ENCODE measurements at places on chromosomes 6 and 20.

DNA sequence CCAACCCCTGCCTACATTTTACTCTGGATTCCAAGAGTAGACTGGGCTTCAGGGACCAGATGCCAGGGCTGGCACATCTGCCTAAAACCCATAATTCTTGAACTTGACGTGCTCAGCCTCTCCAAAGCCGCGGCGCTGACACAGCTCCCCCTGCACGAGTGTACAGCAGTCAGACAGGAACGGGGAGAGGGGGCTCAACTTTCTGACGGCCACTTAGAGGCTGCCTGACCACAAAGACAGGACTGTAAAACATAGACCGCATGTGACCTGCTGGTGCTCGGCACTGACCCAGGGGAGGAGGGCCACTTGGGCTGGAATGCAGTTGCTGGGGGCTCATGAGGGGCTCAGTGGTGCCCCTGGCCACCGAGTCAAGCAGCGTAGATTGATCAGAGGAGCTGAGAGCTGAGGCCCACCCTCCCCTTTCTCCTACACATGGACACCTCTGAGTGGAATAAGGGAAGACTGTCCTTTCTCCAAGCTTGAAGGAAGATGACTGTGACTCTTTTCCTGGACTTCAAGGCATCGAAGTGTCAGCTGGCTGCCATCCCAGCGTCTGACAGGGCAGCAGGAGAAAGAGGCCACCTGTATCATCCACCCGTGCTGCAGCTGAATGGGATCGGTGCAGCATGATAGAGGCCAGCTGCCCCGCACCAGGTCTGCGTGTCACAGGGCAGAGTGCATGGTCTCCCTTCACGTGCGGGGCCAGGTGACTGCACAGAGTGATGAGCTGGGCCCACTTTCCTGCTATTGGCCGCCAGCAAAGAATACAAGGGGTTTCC lies 171.3 kb upstream of the AGPAT4 start:
- no peak for DNase-seq

- no peak for DNase-seq
These were observed 25.8 kb downstream of the BCAS4 start for GRCh38 chr20:50820515-50821256.

DNA sequence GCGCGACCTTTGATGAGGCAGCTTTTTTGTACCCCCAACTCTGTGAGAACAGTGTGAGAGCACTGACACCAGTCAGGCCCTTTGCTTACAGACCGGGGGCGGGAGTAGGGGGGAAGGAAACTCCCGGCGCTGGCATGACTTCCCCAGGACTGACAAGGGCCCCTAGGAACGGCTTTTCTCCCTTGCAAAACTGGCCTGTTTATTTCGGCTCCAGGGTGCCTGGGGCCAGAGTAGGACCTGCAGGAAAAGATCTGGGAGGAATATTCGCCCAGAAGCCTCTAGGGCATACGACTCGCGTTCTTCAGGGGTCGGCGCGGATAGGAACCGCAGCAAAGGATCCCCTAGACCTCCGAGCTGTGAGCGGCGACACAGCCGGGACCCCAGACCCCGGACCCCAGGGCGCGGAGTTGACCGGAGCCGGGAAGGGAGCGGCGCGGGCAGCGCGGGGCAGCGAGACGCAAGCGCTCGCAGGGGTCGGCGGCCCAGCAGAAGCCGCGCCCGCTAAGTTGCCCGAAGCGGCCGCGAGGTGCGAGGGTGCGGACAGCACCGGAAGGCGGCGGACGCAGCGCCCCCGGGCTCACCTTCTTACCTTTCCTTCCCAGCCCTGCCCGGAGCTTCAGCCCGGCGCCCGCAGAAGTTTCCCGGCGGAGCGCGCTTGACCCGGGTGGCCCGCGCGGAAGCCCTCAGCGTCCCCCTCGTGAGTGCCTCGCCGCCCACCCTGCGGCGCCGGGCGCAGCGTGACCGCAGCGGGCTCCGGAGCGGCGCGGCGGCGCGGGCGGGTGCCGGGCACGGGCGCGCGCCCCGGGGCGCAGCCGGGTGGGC lies at the start of gene POPDC3:
POPDC3 (minus strand) TSS at position 771 of the 822 bp plus-strand sequence. CDS start 18,105 bp downstream, outside the sequence.
- peak; percentile 15 for DNase-seq

- DNase-seq = no peak
These were observed 715.2 kb upstream of the MANEA start for GRCh38 chr6:94862112-94862511.

GRCh38 chr20:21183722-21184121 lies 57.8 kb downstream of the KIZ start:
- no peak for DNase-seq

DNA sequence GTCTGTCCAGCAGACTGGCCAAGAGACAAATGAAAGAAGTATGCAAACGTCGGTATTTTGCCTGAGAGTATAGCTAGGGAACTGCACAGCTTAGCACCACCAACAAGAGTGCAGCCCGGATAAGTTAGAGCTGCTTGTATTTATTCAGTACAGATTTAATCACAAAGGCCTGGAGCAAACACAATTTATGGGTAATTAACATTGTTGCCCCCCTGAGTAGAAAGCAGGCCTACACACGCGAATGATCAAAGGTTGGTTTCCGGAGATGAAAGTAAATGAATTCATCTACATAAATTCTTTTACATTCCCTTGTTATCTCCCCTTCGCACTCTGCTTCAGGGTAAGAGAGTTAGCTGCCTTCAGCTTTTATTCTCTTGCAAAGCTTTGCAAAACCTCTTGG lies 24.7 kb upstream of the CRISP1 start:
- no peak for DNase-seq

- no peak for DNase-seq
These were observed 39.9 kb downstream of the TMEM242 start for GRCh38 chr6:157283330-157283898.

- DNase-seq = peak; percentile 23
These were observed 180.2 kb upstream of the CCN2 start for GRCh38 chr6:132131351-132131750.

GRCh38 chr6:170076466-170077165 lies 214.3 kb downstream of the DLL1 start:
- no peak for DNase-seq

- DNase-seq = no peak
These were observed 777.9 kb downstream of the TENT5A start for GRCh38 chr6:80974579-80974978.
